ENCODE measurements at places on chromosomes 3 and 15. TPM values are rescaled to one million over a fixed set of nuclear protein-coding genes. Genes with fewer than 3 reads are reported as not detected.
A peak's percentile ranks its signal among the peaks of the same experiment; 100 is the strongest.

Gene IL5RA
- total RNA-seq, result not detected

GRCh38 chr15:64017082-64017588 is 29.1 kb downstream of the DAPK2 start:
- peak overlapping the region; percentile 17 for H3K4me3 ChIP-seq
- peak overlapping the region; percentile 62 for H3K27ac ChIP-seq
- peak; percentile 90 for DNase-seq
- no peaks in the 10 kb centered on the region for H3K27me3 ChIP-seq
- H3K4me1 ChIP-seq, result peaks cover 76% of the 10 kb centered on the region
- H3K36me3 ChIP-seq, result no peaks in the 10 kb centered on the region

DNA sequence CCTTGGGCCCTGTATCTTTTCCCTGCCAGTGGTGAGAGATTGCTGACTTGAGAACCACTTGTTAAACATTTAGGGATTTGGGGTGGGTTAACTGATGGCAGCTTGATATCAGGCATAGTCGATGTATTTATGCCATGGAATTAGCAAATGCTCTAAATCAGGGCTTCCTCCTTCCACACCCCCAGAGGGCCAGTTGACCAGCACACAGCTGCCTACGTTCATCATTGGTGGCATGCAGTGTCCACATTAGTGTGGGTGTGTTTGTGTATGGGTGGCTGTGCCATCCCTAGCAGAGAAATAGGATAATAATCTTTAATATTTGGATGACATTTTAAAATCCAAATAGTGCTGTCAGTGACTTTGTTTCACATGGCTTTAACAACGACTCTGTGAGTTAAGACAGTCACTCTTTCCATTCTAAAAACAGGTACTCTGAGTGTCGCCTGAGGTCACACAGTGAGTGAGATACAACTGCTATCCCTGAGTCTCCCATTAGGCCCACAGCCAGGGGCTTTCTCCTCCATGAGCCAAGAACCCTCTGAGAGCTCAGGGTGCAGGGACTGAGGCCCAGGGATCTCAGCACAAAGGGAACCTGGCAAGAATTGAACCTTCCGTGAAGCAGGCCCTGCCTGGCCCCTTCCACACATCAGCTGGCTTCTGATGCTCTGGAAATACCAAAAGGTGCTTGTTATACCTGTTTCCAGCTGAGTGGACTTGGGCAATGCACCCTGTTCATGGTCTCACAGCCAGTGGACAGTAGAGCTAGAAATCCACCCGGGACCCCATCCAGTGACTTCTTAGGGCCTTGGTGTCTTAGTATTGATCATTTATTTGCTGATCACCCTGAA is 4.3 kb upstream of the LTF start:
- no peaks in the 10 kb centered on the region for H3K4me1 ChIP-seq
- no peaks in the 10 kb centered on the region for H3K27me3 ChIP-seq
- no peak for DNase-seq
- H3K36me3 ChIP-seq, result no peaks in the 10 kb centered on the region

- H3K27me3 ChIP-seq, result no peaks in the 10 kb centered on the region
- H3K4me3 ChIP-seq, result no peak overlapping the region
- 0 out of 2 replicates have a peak, but pooled peaks cover 3% of the 10 kb centered on the region for H3K36me3 ChIP-seq
- H3K4me1 ChIP-seq, result no peaks in the 10 kb centered on the region
- DNase-seq, result no peak
These were observed 14.4 kb downstream of the NGLY1 start for GRCh38 chr3:25768851-25769250.
